ENCODE measurements at places on chromosomes 2 and 18. TPM values are rescaled to one million over a fixed set of nuclear protein-coding genes. Genes with fewer than 3 reads are reported as not detected.

Gene FEZ2
- total RNA-seq = 47.6 TPM

Gene PSMA8
- not detected for total RNA-seq

DNA sequence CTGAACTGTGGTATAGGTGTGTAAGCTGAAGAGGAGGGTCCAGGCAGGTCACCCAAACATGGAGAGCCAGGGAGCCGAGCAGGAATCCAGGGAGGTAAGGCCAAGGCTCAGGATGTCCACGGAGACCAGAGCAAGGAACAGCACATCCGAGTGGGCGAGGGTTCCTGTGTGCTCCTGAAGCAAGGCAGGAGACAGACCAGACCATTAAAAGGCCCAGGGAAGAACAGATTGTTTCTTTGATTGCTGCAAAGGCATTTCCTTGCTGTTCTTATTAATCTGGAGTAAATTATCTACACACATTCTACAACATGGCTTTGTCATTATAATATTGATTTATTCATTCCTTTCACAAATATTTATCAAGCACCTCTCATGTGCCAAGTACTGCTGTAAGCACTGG is 50.1 kb upstream of the SPTBN1 start:
- DNase-seq = no peak

DNA sequence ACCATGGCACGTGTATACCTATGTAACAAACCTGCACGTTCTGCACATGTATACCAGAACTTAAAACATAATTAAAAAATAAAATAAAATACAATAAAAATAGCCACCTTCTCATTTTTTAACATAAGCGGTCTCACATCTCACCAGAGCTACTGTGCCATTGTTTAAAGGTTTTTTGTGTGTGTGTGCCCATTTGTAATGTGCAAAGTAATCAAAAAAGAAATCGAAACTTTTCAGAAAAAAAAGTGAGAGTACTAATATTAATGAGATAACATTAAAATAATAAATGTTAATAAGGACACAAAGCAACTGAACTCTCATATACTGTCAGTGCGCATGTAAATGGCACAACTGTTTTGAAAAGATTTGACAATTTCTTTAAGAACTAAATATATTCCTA is 60.5 kb downstream of the FANCL start:
- DNase-seq = no peak

DNA sequence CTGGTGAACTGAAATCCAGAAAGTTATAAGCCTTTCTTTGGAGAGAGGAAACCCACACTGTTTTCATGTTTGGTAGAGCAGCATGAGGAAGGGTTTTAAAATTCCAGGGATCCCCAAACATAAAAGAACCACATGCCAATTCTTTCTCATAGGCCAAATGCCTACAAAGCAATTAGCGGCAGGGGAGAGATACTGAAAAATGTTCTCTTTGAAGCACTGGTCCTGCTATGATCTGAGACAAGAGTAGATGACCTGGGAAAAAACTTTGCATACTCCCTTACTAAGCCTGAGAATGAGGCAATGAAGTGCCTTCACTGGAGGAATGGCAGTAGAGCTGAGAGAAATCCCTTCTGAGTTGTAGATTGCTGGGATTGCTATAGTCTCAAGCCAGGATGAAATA is 1261.7 kb downstream of the DSC3 start:
- no peak for DNase-seq

- DNase-seq = no peak
These were observed 3.9 kb downstream of the SLC35F6 start for GRCh38 chr2:26767894-26768487.
